ENCODE measurements at places on chromosomes 4 and X. TPM values are rescaled to one million over a fixed set of nuclear protein-coding genes. Genes with fewer than 3 reads are reported as not detected.

HSFX3 gene
- not detected for total RNA-seq

TBX22 gene
- not detected for total RNA-seq

SPIN4 gene
- total RNA-seq, result 0.87 TPM

CPE gene
- 64.3 TPM for total RNA-seq

DNA sequence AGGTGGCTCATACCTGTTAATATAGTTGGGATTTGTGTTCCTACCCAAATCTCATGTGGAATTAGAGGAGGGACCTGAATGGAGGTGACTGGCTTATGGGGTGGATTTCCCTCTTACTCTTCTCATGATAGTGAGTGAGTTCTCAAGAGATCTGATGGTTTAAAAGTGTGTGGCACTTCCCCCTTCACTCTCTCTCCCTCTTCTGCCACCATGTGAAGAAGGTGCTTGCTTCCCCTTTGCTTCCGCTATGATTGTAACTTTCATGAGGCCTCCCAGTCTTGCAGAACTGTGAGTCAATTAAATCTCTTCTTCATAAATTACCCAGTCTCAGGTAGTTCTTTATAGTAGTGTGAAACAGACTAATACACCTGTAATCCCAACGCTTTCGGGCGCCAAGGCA, 28.3 kb upstream of the WDR19 start:
- DNase-seq, result no peak

DNA sequence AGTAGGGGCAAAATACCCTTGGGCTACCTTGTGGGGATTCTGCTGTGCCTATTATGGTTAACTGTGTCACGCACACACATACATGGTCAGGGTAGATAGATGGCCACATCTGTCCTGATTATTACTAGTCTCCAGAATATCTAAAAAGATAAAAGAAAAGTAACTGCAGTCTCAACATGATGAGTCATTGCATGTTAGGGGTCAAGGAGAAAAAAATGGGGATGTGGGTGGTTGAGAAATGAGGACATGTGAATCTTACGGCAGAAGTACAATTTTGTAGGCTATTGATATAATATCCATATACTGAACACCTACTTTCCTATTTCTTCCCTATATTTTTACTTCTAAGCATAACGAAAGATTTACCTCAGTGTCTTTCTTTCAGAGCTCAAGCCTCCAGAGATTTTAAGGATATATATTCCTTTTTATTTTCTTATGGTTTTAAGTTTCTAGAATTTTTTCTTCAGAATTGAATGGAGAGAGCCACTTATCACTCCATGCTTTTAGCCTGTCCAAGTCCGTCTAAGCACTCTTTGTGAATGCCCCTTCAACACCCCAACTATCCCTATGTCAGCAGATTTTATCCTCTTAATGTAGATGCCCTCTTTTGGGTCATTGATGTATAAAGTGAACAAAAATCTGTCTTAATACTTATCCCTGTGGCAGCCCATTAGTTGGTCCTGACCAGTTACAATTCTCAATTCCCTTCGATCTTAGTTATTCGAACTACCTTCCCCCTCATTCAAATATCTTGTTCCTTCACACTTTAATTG, 642.2 kb downstream of the IQCM start:
- no peak for DNase-seq

DNA sequence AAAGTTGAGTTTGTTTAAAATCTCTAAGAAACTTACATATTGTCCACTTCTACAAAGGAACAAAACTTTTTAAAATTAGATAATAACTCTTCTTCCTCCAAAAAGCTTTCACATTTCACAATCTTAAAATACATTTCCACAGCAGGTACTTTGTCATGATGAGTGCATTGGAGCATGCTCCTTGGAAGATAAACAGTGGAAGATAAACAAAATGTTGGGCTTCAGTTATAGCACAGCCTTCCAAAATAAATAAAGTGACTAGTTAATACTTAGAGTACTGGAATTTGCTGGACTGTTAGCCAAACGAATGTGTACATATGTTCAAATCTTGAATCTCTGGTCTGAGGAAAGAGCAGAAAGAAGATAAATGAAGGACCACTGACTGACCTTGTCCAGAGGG, 54.9 kb upstream of the PDE5A start:
- DNase-seq, result no peak

DNA sequence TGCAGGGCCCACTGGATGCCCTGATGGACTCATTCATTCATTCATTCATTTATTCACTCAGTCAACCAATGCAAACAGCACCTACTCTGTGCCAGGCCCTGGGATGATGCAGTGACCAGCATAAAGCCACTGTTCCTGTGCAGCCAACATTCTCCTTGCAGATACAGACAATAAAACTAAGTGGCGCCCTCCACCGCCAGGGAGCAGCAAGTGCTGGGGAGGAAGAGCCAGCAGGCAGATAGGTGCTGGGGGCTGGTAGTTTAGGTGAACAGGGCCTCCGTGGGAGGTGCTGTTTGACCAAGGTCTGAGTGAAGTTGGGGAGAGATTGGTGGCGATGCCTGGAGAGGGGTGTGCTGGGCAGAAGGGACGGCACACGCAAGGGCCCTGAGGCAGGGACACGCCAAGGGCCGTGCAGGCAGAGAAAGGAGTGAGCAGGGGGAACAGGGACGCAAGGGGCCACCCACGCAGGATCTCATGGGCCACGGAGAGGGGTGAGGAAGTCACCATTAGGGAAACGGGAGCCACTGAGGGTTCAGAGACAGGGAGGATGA, 65.5 kb downstream of the WFS1 start:
- no peak for DNase-seq

GRCh38 chr4:111213531-111213930, 590.7 kb upstream of the PITX2 start:
- DNase-seq, result no peak

DNA sequence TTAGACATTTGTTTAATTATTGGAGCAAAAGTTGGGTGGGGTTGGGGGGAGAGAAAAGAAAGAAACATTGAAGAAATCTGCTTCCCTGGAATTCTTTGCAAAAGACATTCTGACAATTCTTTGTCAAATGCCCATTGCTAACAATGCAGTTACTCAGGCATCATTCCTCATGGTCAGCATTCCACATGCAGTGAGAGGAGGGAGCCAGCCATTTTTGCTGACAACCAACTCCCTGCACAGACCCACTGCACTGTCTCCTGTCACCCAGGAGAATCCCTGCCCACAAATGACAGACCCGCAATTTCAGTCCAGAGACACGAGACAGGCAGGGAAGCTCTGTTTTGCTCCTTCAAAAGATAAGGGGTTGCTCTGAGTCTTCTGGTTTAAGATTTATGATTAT, 985.1 kb upstream of the SLIT2 start:
- no peak for DNase-seq

DNA sequence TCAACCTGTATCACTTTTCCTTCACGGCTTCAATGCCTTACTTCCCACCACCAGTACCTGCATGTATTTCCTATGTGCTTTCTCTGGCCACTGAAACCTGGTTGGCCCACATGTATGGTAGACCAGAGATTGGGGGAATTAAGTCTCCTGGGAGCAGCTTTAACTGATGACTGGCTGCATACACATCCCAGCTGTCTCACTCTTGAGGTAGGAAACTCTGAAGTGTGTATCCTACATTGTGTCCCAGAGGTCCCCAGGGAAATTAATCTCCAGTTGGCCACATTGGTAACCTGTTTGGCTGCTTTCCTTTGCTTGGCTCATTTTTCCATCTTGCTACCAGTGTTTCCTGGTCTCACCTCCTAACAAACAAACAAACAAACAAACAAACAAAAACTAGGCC, 124.4 kb downstream of the ZNF827 start:
- no peak for DNase-seq

GRCh38 chrX:69987691-69988090, 62.0 kb downstream of the AWAT2 start:
- no peak for DNase-seq

- DNase-seq, result no peak
Observed at GRCh38 chr4:61373901-61374440, 173.8 kb downstream of the ADGRL3 start.

DNA sequence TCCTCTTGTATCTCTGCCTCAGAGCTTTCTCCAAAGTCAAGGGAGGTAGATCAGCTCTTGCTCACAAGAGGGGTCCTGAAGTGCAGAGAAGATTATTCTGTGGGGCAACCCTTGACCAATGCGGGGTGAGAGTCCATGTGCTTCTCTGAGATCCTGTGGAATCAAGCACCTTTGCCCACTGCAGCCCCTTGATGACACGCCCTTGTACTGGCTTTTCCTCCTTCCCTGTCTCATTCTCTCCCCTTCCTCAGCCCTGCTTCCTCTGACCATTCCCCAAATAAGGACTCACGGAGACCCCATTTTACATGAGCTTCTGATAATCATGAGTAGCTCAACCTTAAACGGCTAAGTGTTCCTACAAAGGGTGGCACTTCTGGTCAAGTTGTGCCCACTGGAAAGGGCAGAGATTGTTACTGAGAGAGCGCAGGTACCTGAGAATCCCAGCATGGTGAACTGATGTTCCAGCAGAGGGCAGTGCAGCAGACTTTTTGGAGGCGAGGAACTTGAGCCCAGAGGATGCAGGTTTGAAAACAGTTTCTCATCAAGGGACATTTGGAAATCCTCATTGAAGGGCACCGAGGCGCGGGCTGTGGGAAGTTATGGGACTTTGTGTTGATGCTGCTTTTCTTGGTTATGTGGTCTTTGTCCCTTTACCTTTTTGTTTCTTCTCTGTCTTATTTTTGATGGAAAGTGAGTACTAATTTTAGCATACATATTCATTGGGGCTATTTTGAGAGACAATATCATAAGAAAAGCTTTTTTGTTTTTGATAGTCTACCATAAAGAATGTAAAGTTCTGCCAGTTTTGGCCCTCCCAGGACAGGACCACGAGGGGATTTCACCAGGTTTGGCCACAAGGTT, 201.3 kb downstream of the RBM46 start:
- DNase-seq, result peak; percentile 46

- no peak for DNase-seq
Observed at GRCh38 chrX:140821280-140821679, 111.7 kb downstream of the LINC00632 start.

- no peak for DNase-seq
Observed at GRCh38 chrX:40144576-40144975, 46.8 kb upstream of the BCOR start.

GRCh38 chrX:110992611-110993010, 103.4 kb upstream of the PAK3 start:
- DNase-seq, result no peak

GRCh38 chrX:106905064-106905708, 2.0 kb upstream of the RIPPLY1 start:
- no peak for DNase-seq

- DNase-seq, result no peak
Observed at GRCh38 chr4:31947101-31947500, 1226.9 kb downstream of the PCDH7 start.

DNA sequence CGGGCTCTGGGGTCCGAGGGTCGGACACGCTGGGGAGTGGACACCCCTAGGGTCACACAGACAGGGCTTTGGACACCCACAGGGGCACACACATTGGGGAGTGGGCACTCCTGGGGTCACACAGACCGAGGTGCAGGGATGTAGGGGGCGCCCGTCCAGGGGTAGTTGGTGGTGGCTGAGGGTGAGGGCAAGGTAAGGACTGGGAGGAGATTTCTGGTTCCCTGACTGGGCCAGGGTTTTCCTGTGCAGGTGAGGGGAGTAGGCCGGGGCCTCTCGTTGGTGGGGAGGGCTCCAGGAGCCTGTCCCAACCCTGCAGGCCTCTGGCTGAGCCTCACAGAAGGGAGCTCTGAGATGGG, 21.9 kb upstream of the WDR45 start:
- DNase-seq, result no peak

DNA sequence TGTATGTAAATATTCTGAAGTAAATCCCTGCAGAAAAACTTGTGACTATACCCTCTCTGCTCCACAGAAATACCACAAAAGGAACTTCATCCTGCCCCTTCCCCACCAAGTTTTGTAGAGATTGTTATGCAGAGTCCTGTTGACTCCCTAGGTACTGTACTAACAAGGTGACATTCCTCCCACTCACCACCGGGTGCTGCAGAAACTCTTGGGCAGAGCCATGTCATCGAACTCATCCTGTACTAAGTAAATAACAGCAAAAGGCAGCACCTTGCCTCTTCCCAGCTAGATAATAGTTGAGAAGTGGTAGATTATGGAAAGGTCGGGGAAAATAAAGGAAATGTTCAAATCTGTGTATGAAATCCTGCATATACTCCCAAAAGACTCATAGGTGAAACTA, 233.3 kb downstream of the STPG2 start:
- DNase-seq, result no peak

DNA sequence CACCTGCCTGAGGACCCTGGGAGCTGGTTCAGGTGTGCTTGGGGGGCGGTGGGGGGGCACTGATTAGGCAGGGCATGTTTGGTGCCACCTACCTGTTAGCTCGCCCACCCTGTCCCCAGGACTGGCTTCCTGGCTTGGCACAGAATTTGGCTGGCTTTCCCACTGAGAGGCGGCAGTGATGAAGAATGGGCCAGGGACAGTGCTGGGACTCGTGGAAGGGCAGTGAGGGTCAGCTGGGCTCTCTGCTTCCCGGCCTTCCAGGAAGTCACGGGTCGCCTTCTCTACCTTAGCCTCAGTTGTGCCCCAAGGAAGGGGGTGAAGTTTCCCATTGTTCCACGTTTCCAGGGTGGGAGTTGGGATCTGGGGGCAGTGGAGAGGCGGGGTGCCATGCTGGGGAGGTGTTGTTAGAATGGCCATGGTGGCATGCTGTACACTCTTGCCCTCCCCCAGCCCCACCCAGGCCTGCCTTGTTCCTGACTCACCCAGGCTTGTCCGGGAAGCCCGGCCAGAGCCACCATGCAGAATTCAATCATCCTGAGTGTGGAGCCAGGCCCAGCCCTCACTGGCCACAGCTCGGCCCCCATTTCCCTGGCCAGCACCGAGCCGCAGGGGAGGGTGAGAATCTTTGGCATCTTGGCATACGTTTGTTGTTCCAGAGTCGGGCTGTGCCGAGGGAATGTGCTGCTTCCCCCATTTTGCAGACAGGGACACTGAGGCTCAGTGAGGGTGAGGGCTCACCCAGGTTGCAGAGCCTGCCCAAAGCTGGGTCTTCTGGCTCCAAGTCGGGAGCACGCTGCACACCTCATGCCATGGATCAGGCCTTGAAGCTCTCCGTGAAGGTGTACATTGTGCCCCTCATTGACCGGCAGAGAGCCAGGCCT, 21.9 kb upstream of the GPR78 start:
- no peak for DNase-seq

GRCh38 chrX:82087699-82088098, 885.8 kb downstream of the SH3BGRL start:
- DNase-seq, result no peak

DNA sequence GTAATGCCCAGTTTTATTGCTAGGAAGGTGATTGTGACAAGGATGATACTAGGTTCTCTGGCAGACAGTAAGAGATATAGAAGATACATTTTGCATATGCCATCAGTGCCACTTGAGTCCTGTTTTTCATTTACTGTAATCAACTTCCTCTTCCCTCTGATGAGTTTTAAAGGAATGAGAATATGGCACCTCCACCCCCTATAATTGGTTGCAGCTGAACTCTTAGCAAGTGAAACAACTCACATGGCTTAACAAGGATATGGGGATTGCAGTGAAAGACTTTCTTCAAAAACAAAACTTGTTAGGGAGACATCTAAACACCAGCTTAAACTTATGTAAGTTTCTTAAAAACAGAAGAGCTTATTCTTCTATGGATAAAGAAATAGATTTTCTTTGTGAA, 90.0 kb downstream of the AREG start:
- DNase-seq, result no peak
